ENCODE measurements at places on chromosomes 5 and 9. TPM values are rescaled to one million over a fixed set of nuclear protein-coding genes. Genes with fewer than 3 reads are reported as not detected.

GRCh38 chr5:29662876-29663275, 1530.6 kb upstream of the CDH6 start:
- no peaks in the 10 kb centered on the region for H3K27me3 ChIP-seq
- DNase-seq, result no peak
- H3K27ac ChIP-seq, result no peak overlapping the region
- H3K4me1 ChIP-seq, result no peaks in the 10 kb centered on the region
- H3K4me3 ChIP-seq, result no peak overlapping the region
- no peaks in the 10 kb centered on the region for H3K36me3 ChIP-seq

DNA sequence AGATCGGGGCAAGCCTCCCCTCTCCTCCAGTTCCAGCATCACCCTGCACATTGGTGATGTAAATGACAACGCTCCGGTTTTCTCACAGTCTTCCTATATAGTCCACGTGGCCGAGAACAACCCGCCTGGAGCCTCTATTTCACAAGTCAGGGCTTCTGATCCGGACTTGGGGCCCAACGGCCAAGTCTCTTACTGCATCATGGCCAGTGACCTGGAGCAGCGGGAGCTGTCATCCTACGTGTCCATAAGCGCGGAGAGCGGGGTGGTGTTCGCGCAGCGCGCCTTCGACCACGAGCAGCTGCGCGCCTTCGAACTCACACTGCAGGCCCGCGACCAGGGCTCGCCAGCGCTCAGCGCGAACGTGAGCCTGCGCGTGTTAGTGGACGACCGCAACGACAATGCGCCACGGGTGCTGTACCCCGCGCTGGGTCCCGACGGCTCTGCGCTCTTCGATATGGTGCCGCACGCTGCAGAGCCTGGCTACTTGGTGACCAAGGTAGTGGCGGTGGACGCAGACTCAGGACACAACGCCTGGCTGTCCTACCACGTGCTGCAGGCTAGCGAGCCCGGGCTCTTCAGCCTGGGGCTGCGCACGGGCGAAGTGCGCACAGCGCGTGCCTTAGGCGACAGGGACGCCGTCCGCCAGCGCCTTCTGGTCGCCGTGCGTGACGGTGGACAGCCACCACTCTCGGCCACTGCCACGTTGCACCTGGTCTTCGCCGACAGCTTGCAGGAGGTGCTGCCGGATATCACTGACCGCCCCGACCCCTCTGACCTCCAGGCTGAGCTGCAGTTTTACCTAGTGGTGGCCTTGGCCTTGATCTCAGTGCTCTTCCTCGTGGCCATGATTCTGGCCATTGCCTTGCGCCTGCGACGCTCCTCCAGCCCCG, 1.9 kb downstream of the PCDHGB4 start:
- H3K4me1 ChIP-seq, result no peaks in the 10 kb centered on the region
- H3K27ac ChIP-seq, result no peak overlapping the region
- no peak overlapping the region for H3K4me3 ChIP-seq
- DNase-seq, result no peak

GRCh38 chr5:156540491-156540890, 213.5 kb downstream of the SGCD start:
- H3K27me3 ChIP-seq, result no peaks in the 10 kb centered on the region
- DNase-seq, result no peak
- H3K4me3 ChIP-seq, result no peak overlapping the region
- H3K4me1 ChIP-seq, result no peaks in the 10 kb centered on the region
- no peaks in the 10 kb centered on the region for H3K36me3 ChIP-seq
- no peak overlapping the region for H3K27ac ChIP-seq

DNA sequence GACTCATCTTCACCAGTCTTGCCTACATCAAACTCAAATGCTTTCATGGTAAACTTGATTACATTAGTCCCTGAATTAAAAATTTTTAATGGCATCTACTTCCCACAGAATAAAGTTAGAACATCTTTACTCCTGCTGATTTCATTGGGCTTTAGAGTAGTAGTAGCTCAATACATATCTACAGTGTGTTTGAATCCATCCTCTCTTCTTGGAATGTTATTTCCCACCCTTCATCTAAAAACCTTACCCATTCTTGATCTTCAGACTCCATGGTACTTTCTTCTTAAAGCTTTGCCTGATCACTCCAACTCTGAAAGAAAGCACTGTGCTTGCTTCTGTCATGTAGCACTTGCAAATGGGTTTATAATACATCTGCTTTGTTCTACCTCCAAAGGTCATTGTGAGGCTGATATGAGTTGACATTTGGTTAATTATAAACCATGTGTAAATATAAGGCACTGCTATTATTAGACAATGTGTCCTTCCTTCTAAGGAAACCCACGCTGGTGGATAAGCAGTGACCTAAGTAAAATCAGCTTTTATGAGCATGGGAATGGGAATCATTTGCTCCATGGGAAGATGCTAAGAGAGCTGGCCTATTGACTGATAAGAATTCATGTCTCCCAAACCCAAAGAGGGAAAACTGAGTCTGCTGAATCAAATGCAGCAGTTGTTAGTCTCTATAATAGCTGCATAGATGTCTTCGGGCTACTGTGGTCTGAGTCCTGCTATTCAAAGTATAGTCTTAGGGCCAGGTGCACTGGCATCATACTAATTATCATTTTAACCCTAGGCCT, 7.5 kb upstream of the PRLR start:
- H3K4me3 ChIP-seq, result no peak overlapping the region
- no peaks in the 10 kb centered on the region for H3K4me1 ChIP-seq
- no peak for DNase-seq

Gene SPINK6
- total RNA-seq, result not detected

- no peaks in the 10 kb centered on the region for H3K36me3 ChIP-seq
- no peaks in the 10 kb centered on the region for H3K27me3 ChIP-seq
- H3K4me1 ChIP-seq, result no peaks in the 10 kb centered on the region
- H3K4me3 ChIP-seq, result no peak overlapping the region
- no peak for DNase-seq
These were observed 131.6 kb downstream of the TLR4 start for GRCh38 chr9:117835798-117836197.

Gene HRH2
- 3.2 TPM for total RNA-seq

Gene KIF27
- 8.8 TPM for total RNA-seq

Gene KLF9
- 56.0 TPM for total RNA-seq

- no peaks in the 10 kb centered on the region for H3K4me1 ChIP-seq
- H3K27me3 ChIP-seq, result no peaks in the 10 kb centered on the region
- peak; percentile 83 for DNase-seq
- no peaks in the 10 kb centered on the region for H3K36me3 ChIP-seq
- H3K27ac ChIP-seq, result no peak overlapping the region
These were observed 39.1 kb upstream of the RANBP6 start for GRCh38 chr9:6054280-6055099.

DNA sequence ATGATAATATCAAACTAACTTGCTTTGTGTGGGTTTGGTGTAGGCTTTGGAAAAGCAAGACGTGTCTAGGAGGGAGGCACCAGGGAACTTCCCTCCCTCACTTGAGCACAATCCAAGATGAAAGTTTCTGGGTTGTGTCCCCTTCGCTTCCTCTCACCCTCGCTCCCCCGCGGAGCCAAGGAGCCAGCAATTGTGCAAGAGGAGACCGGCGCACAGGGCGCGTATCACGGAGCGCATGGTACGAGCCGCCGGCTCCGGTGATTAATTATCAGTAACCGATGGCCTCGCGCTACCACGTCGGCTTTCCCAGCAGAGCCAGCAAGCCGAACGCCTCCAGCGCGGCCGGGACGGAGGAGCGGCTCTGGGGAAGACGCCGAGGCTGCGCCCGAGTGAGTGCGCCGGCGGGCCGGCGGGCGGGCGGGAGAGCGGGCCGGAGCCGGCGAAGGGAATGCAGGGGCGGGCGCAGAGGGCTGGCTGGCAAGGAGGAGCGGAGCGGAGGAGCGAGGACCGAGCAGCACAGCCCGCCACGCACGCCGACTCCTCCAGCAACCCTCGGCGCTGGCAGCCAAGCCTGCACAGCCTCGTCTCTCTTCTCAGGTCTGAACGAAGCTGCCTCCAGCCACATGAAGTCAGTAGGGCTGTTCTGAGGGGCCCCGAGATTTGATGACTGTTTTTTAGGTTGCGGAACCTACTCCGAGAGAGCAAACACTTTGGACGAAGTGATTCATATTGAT, 143.6 kb downstream of the BNC2 start:
- H3K36me3 ChIP-seq, result no peaks in the 10 kb centered on the region
- H3K4me1 ChIP-seq, result no peaks in the 10 kb centered on the region
- no peak for DNase-seq
- H3K27me3 ChIP-seq, result no peaks in the 10 kb centered on the region
- peak overlapping the region; percentile 59 for H3K27ac ChIP-seq

DNA sequence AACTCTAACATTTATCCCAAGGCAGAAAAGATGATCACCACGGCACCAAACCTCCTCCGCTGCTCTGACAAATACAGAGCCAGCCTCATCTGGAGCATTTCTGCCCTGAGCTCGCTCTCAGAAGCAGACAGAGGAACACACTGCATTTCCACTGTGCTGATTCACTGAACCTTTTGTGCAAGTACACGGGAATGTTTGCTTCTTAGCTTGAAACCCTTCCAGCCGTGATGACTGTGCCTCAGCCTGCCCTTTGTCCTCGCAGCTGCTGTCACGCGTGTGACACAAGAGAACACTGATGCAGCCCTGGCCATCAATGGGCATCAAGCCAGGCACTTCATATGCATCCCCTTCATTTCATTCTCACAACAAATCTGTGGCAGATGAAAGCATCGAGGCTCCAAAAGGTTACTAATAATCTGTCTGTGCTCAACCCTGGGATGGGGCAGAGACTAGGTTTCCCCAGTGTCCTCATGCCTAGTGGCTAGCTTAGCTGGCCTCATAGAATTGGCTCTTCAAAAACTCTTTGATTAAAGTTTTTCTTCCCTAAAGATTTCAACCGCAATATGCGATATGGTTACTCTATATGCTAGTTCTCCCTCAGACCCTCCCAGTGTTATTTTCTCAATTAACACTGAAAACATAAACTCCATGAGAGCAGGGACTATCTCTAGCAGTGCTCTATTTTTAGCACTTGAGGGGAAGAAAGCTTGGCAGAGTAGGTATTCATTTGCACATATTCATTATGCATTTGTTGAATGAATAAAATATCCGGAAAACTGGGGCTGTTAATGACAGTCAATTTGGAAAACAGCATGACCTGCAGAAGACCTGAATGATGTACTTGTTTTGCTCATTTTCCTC, 7.3 kb downstream of the CDC14B start:
- no peaks in the 10 kb centered on the region for H3K27me3 ChIP-seq
- peak overlapping the region; percentile 36 for H3K27ac ChIP-seq
- H3K36me3 ChIP-seq, result no peaks in the 10 kb centered on the region
- peak overlapping the region; percentile 13 for H3K4me3 ChIP-seq
- no peaks in the 10 kb centered on the region for H3K4me1 ChIP-seq
- no peak for DNase-seq

DNA sequence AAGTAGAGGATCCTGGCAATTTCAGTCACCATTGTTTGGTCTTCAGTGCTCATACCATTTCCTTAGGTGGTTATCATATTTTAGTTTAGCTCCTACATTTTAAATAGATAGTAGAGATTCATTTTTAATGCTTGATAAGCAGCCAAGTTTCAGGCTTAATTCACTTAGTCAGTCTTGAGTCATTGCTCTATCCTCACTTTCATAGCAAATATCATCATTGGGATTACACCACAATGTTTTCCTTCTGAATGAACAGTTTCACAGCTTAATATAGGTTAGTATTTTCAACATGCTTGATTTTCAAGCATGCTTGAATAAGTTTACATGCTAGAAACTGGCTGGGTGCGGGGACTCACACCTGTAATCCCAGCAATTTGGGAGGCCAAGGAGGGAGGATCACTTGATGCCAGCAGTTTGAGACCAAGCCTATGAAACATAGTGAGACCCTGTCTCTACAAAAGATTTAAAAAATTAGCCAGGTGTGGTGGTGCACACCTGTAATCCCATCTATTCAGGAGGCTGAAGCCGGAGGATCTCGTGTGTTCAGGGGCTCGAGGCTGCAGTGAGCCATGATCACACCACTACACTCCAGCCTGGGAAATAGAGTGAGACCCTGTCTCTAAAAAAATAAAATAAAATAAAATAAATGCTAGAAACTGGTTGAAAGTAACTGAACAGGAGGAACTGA, 339.9 kb downstream of the ADGRV1 start:
- no peaks in the 10 kb centered on the region for H3K27me3 ChIP-seq
- H3K36me3 ChIP-seq, result no peaks in the 10 kb centered on the region
- H3K4me1 ChIP-seq, result peaks cover 12% of the 10 kb centered on the region
- no peak overlapping the region for H3K27ac ChIP-seq
- H3K4me3 ChIP-seq, result no peak overlapping the region

GRCh38 chr5:57862471-57862911, 379.9 kb upstream of the ACTBL2 start:
- H3K36me3 ChIP-seq, result no peaks in the 10 kb centered on the region
- DNase-seq, result no peak
- no peaks in the 10 kb centered on the region for H3K27me3 ChIP-seq
- no peaks in the 10 kb centered on the region for H3K4me1 ChIP-seq
- no peak overlapping the region for H3K4me3 ChIP-seq

DNA sequence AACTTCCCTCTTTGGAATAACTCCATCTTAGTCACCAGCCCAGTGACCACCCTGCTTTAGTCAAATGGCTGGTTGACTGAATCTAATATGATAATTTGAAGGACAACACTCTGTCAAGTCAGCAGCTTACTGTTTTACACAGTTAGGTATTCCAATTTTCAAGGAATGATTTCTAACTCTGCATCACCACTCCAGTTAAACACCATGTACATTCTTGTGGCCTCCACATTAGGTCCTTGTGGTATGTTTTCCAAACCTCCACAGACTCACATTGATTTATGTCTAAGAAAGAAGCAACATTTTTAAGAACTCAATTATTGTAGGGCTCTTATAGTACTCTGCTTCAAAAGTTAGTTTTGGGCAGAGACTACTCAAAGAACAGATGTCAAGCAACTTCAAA, 110.7 kb downstream of the TLE1 start:
- no peak overlapping the region for H3K27ac ChIP-seq
- H3K36me3 ChIP-seq, result no peaks in the 10 kb centered on the region
- no peaks in the 10 kb centered on the region for H3K4me1 ChIP-seq
- DNase-seq, result no peak
- no peak overlapping the region for H3K4me3 ChIP-seq

Gene TMEM174
- total RNA-seq, result not detected

Gene SLC36A2
- not detected for total RNA-seq

GRCh38 chr5:45189481-45189880, 380.7 kb downstream of the MRPS30 start:
- no peaks in the 10 kb centered on the region for H3K4me1 ChIP-seq
- no peaks in the 10 kb centered on the region for H3K27me3 ChIP-seq
- no peak for DNase-seq
- H3K4me3 ChIP-seq, result no peak overlapping the region
- no peaks in the 10 kb centered on the region for H3K36me3 ChIP-seq

DNA sequence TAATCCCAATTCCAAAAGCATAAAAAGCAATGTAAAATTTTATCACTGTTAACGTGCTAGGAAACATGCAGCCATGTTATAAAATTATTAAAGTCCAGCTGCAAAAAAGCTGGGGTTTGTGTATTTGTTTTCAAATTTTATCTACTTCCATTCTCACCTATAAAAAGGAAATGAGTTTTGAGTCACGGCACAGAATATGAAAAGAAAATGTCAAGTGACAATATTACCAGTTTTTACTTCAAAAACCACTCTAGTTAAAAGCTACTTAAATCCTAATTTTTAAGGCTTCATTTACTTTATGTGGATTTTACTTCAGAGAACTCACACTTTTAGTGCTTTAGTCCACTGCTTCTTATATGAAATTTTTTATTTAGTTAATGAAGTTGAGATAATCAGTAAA, 72.7 kb upstream of the IFNE start:
- no peaks in the 10 kb centered on the region for H3K4me1 ChIP-seq
- DNase-seq, result no peak
- H3K4me3 ChIP-seq, result no peak overlapping the region
- H3K36me3 ChIP-seq, result no peaks in the 10 kb centered on the region

Measured in Peyer's patch (tissue), 4 donors.